ENCODE measurements at places on chromosomes 4 and X. TPM values are rescaled to one million over a fixed set of nuclear protein-coding genes. Genes with fewer than 3 reads are reported as not detected.

Gene RAI2
- 0.20 TPM for total RNA-seq

Gene HPGDS
- not detected for total RNA-seq

Gene FAM156B
- 6.5 TPM for total RNA-seq

Gene PIM2
- total RNA-seq: 1.4 TPM

Gene JCHAIN
- total RNA-seq: 0.10 TPM
